ENCODE measurements at places on chromosomes 13 and 19.

- no peak for DNase-seq
Observed at GRCh38 chr13:62250501-62251201, 835.0 kb upstream of the PCDH20 start.

- no peak for DNase-seq
Observed at GRCh38 chr13:73417012-73417615, 358.3 kb downstream of the KLF5 start.

GRCh38 chr19:28940751-28941500, 272.0 kb downstream of the UQCRFS1 start:
- no peak for DNase-seq

- DNase-seq, result no peak
Observed at GRCh38 chr19:15180451-15181390, 20.1 kb downstream of the NOTCH3 start.

DNA sequence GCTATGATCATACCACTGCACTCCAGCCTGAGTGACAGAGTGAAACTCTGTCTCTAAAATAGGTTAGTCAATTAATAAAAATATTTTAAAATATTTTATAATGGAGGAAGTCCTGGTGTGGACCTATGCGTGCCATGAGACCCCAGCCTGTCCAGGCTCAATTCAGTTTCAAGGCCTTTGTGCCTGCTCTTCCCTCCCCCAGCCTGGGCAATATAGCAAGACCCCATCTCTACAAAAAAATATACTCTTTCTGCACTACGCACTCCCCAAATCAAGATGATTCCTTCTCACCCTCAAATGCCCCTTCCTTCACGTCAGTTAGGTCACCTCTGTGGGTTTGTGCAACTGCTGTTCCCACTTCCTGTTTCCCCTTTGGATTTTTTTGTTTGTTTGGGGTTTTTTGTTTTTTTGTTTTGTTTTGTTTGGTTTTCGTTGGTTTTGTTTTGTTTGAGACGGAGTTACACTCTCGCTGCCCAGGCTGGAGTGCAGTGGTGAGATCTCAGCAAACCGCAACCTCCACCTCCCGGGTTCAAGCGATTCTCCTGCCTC, 1.4 kb upstream of the HSH2D start:
- no peak for DNase-seq

GRCh38 chr13:104854007-104854406, 1681.5 kb downstream of the EFNB2 start:
- DNase-seq, result no peak

DNA sequence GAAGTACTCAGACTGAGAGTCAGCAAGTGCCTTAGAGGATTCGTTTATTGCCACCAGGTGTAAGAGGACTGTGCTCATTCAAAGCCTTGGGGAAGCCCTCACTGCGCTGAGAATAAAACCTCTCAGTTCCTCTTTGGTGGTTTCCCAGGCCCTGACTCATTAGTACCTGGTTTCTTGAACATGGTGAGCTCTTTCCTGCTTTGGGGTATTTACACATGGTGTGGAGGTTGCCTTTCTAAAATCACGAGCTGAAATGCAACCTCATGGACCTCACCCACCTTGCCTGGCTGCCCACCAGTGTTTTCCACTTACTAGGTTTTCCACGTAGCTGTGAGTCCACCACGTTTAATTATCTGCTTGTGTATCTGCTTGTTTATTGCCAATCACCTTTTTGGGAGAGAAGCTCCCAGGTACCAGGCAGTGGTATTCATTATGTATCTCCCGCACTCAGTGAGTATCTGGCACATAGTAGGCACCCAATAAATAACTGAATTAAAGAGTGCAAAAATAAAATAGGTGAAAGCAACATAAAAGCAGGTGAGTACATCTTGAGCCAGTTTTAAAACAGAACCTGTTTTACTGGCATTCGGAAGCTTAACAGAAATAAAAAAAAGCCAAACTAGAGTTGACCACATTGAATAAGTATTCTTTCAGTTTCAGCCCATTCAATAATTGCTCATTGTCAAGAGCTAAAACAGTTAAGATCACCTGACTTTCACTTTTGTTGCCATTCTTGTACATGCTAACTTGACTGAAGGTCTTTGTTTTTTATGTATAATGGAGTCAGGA, 533.0 kb downstream of the MYO16 start:
- peak; percentile 11 for DNase-seq

- DNase-seq, result peak; percentile 98
Observed at GRCh38 chr13:50081679-50082425, 66.6 kb downstream of the KCNRG start.

- no peak for DNase-seq
Observed at GRCh38 chr19:29969891-29970290, 27.9 kb downstream of the URI1 start.

- no peak for DNase-seq
Observed at GRCh38 chr19:11236324-11237301, 2.8 kb upstream of the ANGPTL8 start.

DNA sequence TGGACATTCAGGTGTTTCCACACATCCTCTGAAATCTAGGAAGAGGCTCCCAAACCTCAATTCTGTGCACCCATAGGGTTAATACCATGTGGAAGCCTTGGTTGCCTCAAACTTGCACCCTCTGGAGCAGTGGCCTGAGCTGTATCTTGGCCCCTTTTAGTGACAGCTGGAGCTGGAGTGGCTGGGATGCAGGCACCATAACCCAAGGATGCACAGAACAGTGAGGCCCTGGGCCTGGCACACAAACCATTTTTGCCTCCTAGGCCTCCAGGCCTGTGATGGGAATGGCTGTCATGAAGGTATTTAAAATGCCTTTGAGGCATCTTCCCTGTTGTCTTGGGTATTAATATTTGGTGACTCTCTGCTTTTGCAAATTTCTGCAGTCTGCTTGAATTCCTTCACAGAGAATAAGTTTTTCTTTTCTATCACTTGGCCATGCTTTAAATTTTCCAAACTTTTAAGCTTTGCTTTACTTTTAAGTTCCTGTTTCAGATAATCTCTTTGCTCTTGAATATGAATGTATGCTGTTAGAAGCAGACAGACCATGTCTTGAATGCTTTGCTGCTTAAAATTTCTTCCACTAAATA, 1594.5 kb upstream of the PCDH20 start:
- DNase-seq, result no peak

- DNase-seq, result no peak
Observed at GRCh38 chr19:42301646-42302203, at the start of gene PRR19. TSS of gene PRR19 (plus strand) at chr19:42302132. CDS start at chr19:42309585, 7,453 bp downstream.

DNA sequence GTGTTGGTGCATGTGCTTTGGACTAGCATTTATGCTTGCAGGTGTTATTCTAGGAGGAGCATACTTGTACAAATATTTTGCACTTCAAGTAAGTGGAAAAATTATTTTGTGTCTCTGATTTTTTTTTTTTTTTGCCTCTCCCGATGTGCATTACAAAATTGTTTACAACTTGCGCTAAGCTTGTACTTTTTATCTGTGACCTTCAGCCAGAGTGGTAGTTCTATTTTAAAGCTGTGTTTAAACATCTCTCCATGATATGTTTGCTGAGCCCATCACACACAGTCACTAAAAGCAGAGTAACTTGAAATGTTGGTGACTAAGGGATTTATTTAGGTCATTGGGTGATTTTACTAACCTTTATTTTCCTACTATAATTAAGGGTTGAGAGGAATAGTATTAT, 20.8 kb downstream of the ITM2B start:
- DNase-seq, result no peak

- DNase-seq, result no peak
Observed at GRCh38 chr19:35034588-35035382, 4.5 kb downstream of the SCN1B start.

DNA sequence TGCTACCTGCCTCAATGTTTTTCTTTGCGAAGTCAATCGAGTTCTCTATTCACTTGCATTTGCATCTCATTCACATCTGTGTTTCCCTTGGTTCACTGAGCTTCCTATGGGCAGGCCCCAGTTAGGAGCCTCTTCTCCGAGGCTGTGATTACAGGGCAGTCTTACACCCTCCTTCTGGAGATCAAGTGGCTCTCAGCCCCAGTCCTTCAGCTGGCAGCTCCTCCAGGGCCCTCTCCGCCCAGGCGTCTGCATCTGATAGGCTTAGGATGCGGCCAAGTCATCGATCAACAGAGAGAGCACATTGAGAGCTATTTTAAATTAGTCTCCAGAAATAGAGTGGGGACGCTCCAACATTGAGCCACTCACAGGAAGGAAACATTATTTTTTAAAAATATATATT, 44.2 kb downstream of the MBNL2 start:
- DNase-seq, result no peak
